Keratinocyte (primary cell): ENCODE measurements at places on chromosomes 5 and 9. TPM values are rescaled to one million over a fixed set of nuclear protein-coding genes. Genes with fewer than 3 reads are reported as not detected.

DNA sequence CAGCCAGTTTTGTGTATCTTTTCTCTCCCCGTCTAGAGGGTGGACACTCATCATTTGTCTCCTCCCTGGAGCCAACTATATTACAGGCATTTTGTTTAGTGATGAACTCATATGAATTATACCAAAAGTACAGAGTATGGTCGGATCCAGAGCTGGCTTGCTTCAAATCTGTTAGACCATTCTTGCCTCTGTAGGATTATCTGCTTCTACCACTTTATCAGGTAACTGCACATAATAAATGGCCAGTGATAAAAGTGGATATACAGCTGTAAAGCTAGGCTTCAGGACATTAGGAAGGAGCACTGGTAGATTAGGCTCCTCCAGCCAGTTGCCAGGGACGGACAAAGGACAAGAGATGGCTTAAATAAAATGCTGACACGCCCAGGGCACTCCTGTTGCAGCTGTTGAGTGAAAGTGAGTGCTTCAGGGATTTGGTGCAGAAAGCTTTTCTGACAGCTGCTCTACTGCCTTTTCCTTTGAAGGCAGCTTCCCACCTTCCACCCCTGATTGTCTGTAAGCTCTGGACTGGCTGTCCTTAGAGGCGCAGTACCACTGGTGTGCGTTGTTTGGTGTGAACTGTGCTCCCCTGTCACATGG lies 259.2 kb downstream of the PDZD2 start:
- no peaks in the 10 kb centered on the region for H3K4me1 ChIP-seq
- DNase-seq = no peak
- no peaks in the 10 kb centered on the region for H3K27me3 ChIP-seq
- no peak overlapping the region for H3K4me3 ChIP-seq
- H3K27ac ChIP-seq = no peak overlapping the region

DNA sequence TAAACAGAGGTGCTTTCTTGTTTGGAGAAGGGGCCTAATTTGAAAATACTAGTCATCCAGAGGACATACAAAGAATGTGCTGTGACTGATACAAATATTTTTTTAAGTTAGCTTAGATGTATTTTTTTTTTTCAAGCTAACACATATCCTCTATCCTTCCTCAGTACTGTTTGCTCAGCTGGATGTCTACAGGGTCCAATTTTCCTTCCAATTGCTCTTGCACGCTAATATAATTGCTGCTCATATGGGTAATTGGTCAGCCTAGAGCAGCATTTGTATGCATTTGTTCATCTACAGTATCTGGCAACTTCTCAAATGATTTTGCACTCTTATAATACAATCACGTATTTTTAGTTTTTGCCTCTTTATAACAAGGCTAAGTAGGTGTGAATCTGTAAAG lies 84.7 kb downstream of the ZDHHC21 start:
- H3K27me3 ChIP-seq = no peaks in the 10 kb centered on the region
- DNase-seq = no peak
- H3K4me3 ChIP-seq = no peak overlapping the region
- no peaks in the 10 kb centered on the region for H3K4me1 ChIP-seq

Gene PCDHGA2
- polyA plus RNA-seq = 0.14 to 0.37 TPM (median 0.35 TPM) in 3 replicates

DNA sequence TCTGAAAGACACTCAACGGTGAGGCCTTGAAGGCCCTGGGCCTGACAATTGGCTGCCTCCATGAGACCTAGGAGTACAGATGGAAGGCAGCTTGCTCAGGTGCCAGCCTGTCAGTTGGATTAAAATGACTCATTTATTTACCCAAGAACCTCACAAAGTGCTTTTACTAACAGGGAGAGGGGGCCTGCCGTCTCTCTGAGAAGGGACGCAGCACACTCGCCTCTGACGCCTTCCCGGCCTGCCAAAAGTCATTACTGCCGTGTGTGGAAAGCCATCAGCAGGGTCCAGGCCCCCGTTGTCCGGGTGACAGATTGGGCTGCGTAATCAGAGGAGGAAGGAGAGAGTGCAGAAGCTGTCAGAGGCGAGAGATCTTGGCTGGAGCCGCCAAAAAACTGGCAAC lies 32.4 kb downstream of the DDX31 start:
- H3K4me1 ChIP-seq = peaks cover 8% of the 10 kb centered on the region
- H3K4me3 ChIP-seq = no peak overlapping the region
- H3K36me3 ChIP-seq = peaks cover 24% of the 10 kb centered on the region
- H3K27me3 ChIP-seq = no peaks in the 10 kb centered on the region

- H3K27ac ChIP-seq = no peak overlapping the region
- no peak for DNase-seq
- H3K36me3 ChIP-seq = no peaks in the 10 kb centered on the region
- H3K4me1 ChIP-seq = no peaks in the 10 kb centered on the region
Measured at GRCh38 chr9:38671372-38671731, 48.6 kb downstream of the FAM240B start.

DNA sequence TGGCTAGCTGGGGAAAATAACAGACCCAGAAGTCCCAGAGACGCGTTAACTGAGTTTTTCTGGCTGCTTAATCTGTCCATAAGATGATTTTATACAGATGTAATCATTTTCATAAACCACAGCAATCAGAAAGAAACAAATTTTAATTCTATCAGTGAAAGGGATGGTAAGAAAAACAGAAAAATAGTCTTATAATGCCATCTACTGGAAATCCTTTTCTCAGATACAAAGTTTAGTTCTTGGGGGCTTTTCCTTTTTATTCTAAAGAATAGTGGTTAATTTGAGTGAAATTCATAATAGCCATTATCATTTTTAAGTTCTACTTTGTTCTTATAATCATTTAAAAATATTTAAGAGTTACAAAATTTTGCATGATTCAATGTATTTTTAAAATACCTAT lies 44.4 kb downstream of the DROSHA start:
- H3K27ac ChIP-seq = no peak overlapping the region
- H3K4me1 ChIP-seq = no peaks in the 10 kb centered on the region
- H3K36me3 ChIP-seq = peaks cover 5% of the 10 kb centered on the region
- H3K4me3 ChIP-seq = no peak overlapping the region

Gene PPP3R2
- polyA plus RNA-seq = not detected in 3 replicates

GRCh38 chr9:122164286-122164685 lies 4.6 kb downstream of the MORN5 start:
- H3K36me3 ChIP-seq = no peaks in the 10 kb centered on the region
- no peak overlapping the region for H3K27ac ChIP-seq
- no peak for DNase-seq
- H3K4me3 ChIP-seq = no peak overlapping the region
- H3K4me1 ChIP-seq = peaks cover 3% of the 10 kb centered on the region

DNA sequence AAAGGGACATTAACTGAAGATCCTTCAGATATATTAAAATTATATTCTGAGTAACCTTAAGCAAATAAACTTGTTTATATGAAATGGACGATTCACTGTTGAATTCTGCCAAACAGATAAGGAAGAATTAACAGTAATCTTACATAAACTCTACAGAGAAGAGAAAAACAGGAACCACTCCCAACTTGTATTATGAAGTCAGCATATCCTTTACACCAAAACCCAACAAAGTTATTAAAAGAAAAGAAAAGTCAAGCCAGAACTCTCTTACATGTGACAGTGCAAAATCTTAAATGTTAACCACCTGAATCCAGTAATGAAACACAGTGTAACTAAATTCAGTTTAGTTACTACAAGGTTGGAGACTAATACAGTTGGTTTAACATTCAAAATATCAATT lies 185.8 kb downstream of the DEPDC1B start:
- DNase-seq = no peak
- H3K4me3 ChIP-seq = no peak overlapping the region
- H3K36me3 ChIP-seq = no peaks in the 10 kb centered on the region
- H3K4me1 ChIP-seq = no peaks in the 10 kb centered on the region

DNA sequence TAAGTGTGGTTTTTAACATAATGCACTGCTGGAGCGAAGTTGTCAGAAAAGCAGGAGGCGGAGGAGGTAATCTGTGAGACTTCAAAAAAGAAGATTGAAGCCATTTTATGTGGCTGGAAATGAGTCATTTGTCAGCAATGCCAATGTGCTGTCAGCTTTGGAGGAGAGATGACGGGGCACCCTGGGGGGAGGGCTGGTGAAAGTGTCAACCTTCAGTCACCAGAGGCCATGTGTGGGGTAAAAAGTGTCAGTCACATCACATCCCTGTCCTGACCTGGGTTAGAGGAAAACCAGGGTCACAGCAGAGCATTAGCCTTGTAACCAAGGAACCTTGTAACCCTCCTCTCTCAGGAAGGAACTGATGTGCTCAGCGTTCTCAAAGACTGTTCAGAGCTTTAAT lies 59.1 kb downstream of the TLR4 start:
- peaks cover 8% of the 10 kb centered on the region for H3K4me1 ChIP-seq
- no peak overlapping the region for H3K27ac ChIP-seq
- no peaks in the 10 kb centered on the region for H3K36me3 ChIP-seq
- no peak for DNase-seq

Gene C5orf63
- 4.6 to 7.2 TPM (median 5.1 TPM) in 3 replicates for polyA plus RNA-seq

- DNase-seq = no peak
- peaks cover 10% of the 10 kb centered on the region for H3K36me3 ChIP-seq
- no peak overlapping the region for H3K27ac ChIP-seq
- H3K4me1 ChIP-seq = no peaks in the 10 kb centered on the region
Measured at GRCh38 chr9:5917888-5918287, 27.2 kb downstream of the MLANA start.

GRCh38 chr5:600886-601541 lies 11.1 kb upstream of the CEP72 start:
- H3K4me3 ChIP-seq = no peak overlapping the region
- H3K27me3 ChIP-seq = peaks cover 10% of the 10 kb centered on the region
- DNase-seq = no peak
- no peak overlapping the region for H3K27ac ChIP-seq
- no peaks in the 10 kb centered on the region for H3K36me3 ChIP-seq

DNA sequence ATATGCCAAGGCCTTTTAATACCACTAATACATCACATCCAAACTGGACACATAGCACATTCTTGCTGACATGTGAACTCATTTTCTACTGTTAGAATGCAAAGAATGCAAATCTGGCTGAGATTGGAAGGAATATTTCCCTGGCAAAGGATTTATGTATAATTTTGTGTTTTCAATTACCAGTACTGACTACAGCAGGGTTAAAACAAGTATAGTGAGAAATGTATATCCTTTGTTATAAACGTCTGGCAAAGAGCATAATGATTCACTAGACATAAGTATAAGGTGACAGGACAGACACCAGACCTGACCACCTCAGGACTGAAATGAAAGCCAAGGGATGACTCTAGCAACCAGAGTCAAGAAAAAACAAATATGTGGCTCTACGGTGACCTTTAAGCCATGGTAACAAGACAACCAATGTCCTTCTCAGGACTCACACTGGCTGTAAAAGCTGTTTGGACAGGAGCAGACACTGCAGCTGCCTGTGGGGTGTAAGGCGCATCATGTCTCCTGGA lies 95.0 kb downstream of the MRPS27 start:
- H3K27me3 ChIP-seq = no peaks in the 10 kb centered on the region
- H3K4me3 ChIP-seq = no peak overlapping the region
- DNase-seq = no peak
- no peak overlapping the region for H3K27ac ChIP-seq
- H3K36me3 ChIP-seq = peaks cover 33% of the 10 kb centered on the region

DNA sequence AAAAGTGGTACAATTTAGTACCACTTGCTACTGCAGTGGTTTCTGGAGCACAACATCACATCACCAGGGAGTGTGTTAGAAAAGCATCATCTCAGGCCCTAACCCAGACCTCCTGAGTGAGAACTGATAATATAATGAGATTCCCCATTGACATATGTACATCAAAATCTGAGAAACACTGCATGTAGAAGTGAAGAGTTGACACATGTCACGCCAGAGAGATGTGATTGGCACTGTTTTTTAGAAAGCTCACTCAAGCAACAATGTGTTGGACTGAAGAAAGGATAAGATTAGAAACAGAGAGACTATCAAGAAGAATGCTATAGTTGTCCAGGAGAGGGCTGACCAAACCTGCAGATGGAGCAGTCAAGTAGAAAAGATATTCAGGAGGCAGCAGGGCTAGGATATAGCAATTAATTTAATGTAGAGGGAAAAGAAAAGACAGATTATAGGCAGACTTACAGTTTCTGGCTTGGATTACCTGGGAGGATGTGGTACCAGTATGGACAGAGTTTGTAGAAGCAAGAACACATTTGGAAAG lies 324.4 kb upstream of the ADAMTSL1 start:
- DNase-seq = no peak
- H3K27me3 ChIP-seq = no peaks in the 10 kb centered on the region
- no peaks in the 10 kb centered on the region for H3K36me3 ChIP-seq
- no peak overlapping the region for H3K4me3 ChIP-seq

DNA sequence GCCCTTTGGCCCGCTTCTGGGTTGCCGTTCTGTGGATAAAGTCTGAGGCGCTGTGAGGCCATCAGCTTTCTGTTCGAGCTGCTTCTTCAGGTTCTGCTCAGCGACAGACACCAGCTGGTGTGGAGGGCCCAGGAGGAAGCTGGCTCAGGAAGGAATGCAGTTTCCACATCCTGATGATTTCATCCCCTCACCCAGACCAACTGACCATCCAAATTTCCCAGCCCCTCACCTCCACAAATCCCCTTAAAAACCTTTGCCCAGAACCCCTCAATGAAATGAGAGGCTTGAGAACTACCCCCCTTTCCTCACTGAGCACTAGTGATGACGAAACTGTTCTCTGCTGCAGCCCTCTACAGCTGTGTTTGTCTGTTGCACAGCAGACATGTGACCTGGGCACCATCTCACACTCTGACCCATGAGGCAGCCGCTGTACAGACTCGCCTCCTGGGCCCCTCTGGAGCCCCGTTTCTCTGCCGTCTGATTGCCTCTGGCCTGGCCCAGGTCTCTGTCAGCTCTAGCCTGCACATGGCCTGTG lies 45.4 kb downstream of the SPATA31C2 start:
- no peaks in the 10 kb centered on the region for H3K36me3 ChIP-seq
- no peak for DNase-seq

DNA sequence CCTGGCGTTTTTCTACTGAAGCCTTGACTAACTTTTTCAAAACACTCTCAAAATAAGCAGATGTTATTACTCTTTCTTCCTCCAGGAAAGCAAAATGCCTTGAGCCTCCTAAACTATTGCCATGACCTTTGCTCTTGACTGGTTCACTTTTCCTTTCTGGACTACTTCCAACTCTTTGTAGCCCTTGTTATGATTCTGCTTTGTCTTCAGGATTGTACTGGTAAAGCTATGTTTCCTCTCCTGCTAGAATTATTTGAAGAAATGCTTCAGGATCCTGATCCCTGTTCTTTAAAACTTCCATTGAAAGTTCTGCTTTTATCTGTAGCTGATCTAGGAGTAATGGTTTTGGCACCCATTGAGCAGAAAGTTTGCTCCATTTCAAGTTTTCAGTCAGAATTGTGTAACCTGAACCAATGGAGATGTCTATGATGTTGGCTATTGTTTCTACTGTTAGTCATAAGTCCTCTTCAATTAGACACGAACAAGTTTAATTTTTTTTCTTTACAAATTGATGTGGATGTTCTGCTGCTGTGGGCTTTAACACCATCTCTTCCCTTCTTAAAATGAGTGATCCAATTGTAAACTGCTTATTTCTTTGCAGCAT lies 1356.4 kb downstream of the EFNA5 start:
- H3K36me3 ChIP-seq = no peaks in the 10 kb centered on the region
- H3K4me1 ChIP-seq = no peaks in the 10 kb centered on the region
- DNase-seq = no peak
